DND-41 (cell line): ENCODE measurements at places on chromosomes 3 and 15.

GRCh38 chr3:73207946-73208440, 146.5 kb downstream of the EBLN2 start:
- no peak for DNase-seq

- no peak for DNase-seq
These were observed 1.9 kb downstream of the DAG1 start for GRCh38 chr3:49471856-49472495.

DNA sequence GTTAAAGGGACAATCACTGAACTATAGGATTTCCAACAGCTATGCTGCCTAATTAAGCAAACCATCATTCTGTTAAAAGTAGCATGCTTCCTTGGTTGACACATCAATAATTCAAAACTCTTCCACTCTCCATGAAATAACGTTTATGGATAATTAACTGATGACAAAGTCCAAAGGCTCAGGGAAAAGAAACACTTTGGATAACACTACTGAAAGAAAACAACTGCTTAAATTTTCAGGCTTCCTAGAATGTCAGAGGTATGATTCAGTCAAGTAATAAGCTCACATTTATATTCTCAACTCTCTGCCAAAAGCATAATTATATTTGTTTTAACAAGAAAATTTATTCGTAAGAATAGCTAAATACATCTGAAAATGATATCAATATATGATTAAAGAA, 49.6 kb downstream of the WDR72 start:
- no peak for DNase-seq

GRCh38 chr3:112136046-112136445, 3.0 kb upstream of the GCSAM start:
- DNase-seq: no peak

- no peak for DNase-seq
These were observed 98.8 kb downstream of the AKAP13 start for GRCh38 chr15:85479071-85479647.

- no peak for DNase-seq
These were observed 30.8 kb downstream of the CORO2B start for GRCh38 chr15:68609629-68610028.

GRCh38 chr3:46866720-46867549, 3.7 kb upstream of the MYL3 start:
- DNase-seq: peak; percentile 78

DNA sequence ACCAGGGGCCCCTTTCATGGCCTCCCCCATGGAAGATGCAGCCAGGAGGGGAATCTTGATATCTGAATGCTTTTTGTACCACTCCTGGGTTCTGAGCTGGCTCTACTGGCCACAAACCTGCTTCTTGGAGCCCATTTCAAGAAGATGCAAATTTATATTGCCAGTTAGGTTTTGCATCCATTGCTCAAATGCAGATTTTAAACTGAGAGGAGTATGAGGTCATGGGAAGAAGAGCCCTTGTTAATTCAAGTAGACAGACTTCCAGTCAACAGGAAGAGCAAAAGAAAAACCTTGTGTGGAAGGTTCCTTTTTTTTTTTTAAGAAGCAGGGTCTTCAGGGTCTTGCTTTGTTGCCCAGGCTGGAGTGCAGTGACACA, 133.5 kb downstream of the PDZRN3 start:
- no peak for DNase-seq

GRCh38 chr3:72318504-72319193, 529.6 kb downstream of the SHQ1 start:
- no peak for DNase-seq

GRCh38 chr3:123347205-123347604, 101.7 kb downstream of the ADCY5 start:
- no peak for DNase-seq

GRCh38 chr3:152069871-152070270, 196.4 kb downstream of the SUCNR1 start:
- DNase-seq: no peak

DNA sequence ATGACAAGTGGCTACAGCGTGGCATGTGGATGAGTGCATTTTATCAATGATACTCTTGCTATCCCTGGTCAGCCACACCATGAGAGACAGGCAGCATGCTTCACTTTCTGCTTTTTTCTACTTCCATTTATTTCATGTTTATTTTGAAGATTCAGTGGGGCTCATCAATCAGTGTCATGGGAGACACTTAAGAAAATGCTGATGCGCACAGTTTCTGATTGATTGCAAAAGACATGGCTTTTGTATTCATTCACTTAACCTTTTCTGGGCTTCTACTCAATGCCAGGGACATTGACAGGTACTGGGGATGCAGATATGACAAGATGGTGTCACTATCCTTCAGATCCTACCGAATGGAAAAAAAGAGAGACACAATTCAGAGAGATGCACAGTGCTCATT, 50.9 kb upstream of the CFAP161 start:
- no peak for DNase-seq

DNA sequence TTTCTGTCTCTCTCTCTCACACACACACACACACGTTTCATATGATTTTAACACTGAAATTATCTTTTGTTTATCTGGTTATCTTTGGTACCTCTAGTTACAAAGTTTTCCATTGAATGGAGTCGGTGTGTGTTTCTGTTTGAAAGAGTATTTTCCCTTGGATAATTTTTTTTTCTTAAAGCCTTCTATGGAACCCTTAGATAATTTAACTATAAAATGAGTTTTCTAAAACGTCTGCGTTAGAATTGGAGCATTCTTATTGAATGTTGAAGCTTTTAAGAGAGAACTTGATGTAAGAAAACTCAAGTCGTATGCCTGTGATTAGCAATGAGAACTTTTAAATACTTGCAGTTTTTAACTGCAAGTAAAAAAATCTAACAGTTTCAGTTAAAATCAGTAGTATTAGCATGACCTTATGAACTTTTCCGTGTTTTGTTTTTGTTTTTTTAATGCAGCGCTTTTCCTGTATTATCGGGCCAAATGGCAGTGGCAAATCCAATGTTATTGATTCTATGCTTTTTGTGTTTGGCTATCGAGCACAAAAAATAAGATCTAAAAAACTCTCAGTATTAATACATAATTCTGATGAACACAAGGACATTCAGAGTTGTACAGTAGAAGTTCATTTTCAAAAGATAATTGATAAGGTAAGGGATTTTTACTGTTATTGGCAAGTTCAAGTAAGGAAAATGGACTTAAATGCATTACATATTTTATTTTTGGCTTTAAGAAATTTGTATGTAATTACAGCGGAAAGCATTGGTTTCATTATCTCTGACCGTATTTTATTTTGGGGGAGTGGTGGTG, 3.0 kb downstream of the SMC4 start:
- DNase-seq: no peak

DNA sequence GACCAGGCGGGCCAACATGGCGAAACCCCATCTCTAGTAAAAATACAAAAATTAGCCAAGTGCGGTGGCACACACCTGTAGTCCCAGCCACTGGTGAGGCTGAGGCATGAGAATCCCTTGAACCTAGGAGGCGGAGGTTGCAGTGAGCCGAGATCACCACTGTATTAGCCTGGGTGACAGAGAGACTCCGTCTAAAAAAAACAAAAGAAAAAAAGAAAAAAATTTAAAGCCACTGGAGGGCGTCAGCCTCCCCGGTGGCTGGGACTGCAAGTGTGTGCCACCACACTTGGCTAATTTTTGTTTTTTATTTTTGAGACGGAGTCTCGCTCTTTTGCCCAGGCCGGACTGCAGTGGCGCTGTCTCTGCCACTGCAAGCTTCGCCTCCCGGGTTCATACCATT, 7.9 kb downstream of the RTF1 start:
- no peak for DNase-seq

GRCh38 chr15:75073197-75073596, 49.8 kb downstream of the PPCDC start:
- no peak for DNase-seq
